Stimulated activated CD4-positive, alpha-beta T cell treated with anti-CD3 and anti-CD28 coated beads, Interleukin-2, amount 100 ng/mL, for 24 hours (primary cell): ENCODE measurements at places on chromosomes 2 and 18.

DNA sequence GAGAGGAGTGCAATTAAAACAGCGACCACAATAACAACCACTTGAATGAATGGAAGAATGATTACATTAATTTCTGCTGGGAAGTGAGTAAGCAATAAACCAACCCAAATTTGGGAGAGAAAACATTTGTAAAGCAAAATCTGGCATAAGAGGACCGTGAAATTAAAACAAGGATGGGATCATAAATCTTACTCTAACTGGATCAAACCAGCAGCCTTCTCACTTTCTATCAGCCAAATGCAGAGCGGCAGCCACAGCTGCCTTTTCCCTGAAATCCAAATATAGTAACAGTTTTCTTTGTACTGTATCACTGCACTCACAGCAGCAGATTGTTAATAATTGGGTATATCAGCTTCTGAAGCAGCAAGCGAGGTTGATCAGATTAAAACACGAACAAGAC lies 245.2 kb upstream of the REG3G start:
- DNase-seq = no peak

DNA sequence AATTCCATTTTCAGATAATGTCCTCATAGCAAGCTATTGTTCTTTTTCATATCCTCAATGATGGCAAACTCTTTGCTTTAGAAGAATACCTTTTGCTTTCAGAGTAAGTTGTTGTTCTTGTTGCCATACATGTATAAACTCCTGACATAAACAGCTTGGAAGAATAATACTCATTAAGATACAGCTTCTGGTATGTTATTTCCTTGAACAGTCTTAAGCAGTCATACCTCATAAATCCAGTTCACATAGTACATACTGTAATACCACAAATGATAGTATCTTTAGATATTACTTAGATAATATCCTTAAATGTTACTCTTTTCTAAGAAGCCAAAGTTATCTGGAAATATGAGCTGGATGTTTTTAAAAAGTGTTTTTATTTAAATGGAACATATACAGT lies 23.2 kb downstream of the METTL8 start:
- DNase-seq = no peak

DNA sequence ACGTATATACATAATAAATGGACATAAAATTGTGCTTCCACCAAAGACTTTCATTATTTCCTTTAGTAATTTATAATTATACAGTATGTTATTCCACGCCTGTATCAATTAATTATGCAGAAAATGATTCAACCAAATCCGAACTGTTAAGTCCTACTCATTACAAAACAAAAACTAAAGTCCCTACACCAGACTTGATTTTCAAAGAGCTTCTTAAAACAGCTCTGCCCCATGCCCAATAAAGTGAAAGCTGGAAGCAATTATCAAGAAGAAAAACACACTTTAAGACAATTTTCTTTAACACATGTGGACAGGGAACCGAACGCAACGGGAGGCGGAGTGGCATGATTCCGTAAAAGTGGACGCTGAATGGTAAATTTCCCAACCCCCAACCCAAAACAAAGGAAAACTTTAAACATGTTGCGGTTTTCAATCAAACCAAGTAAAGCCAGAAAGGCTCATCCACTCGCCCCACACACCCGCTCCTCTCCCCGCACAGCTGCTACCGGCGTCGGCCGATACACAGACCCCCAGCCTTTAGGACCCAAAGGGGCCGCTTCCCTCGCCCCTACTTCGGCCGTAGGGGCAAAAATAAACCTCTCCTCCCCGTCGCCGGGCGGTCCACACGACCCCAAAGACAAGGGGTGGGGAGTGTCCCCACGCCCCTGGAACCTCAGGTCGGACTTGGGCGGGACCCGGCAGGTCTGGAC lies 705 bp downstream of the YES1 start:
- no peak for DNase-seq

- DNase-seq = no peak
Measured at GRCh38 chr2:7096726-7097352, 179.6 kb downstream of the RNF144A start.

DNA sequence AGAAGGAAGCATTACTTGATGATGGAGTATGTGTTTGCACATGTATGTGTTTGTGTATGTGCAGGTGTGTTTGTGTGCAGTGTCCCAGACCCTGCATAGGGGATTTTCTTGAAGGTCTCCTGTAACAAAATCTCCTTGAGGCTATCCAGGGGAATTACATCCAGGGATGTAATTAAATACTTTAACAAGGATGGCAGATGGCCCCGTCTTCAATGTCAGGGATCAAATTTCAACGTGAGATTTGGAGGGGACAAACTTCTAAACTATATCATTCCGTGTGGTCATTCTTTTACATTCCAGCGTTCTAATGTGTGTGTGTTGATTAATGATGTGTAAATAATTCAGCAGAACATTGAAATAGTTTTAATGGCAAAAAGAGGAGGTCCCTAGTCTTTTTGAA lies 3.3 kb downstream of the UGT1A9 start:
- no peak for DNase-seq

DNA sequence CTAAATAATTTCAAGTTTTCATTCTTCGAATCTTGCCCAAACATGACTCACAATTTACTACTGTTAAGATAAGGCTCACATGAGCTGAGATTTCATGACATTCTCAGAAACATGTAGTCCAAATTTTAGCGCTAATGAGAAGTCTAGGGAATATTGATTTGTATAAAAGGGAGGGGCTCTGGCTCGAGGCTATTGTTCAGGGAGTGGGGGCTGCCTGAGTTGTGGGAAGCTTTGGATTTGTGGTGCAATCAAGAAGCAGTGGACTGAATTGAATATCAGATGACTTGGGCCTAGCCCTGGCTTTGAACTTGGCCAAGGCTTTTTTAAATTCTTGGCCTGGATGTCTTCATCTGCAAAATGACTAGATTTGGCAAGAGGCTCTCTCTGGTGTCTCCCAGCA lies 674.9 kb upstream of the FANCL start:
- no peak for DNase-seq

DNA sequence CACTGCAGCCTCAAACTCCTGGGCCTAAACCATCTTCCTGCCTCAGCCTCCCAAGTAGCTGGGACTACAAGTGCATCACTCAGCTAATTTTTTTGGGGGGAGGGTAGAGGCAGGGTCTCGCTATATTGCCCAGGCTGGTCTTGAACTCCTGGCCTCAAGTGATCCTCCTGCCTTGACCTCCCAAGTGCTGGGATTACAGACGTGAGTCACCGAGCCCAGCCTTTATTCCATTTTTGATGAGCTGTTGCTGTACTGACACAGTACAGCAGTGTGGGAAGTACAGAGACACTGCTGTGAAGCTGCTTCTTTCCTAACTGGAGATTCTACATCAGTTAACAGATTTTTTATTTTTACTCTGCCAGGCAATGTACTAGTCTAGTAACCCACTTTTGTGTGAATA lies 18.8 kb downstream of the PTRHD1 start:
- DNase-seq = no peak

- DNase-seq = no peak
Measured at GRCh38 chr2:65541773-65542172, 109.4 kb upstream of the SPRED2 start.

- peak; percentile 8 for DNase-seq
Measured at GRCh38 chr2:21118302-21118920, 5.4 kb upstream of the TDRD15 start.

- DNase-seq = no peak
Measured at GRCh38 chr2:136121204-136121910, 3.4 kb upstream of the CXCR4 start.

- no peak for DNase-seq
Measured at GRCh38 chr2:39666491-39667101, 879 bp downstream of the TMEM178A start.

DNA sequence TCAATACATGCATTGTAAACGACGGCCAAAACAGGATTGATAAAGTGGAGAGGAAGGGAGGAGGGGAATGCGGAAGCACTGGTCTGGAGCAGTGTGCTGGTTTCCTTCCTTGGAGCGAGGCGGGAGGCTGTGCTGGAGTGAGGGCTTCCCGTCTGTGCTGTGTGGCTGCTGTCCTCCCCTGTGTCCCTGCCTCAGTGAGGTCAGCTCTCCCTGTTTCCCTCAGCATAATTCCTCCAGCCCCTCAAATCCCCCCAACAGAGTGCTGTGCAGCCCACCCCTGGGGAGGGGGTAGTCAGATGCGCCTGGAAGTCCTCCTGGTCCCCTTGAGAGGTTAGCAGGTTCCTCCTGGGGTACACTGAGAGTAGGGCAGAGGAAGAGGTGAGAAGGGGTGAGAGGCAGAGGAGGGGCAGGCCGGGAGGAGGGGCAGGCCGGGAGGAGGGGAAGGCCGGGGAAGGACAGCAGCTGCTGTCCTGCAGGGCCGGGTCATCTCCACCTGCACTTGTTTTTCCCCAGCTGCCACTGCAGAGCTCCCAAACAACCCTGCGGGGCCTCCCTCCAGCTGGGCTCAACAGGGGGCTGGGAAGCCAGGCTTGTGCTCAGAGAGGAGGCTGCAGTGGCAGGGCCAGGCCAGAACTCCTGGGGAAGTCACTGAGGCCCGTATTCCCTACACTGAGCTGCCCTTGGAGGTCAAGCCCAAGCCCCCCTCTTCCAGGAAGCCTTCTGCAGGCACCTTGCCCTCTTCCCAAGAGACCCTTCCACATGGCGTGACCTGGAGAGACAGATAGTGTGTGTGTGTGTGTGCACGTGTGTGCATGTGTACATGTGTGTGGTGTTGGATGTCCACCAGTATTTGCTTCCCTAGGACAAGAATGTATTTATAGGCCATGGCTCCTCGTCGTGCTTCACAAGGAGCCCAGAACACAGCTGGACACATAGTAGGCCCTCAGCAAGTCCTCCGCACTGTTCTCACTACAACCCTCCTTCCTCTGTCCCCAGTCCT lies 13.2 kb upstream of the ATP6V1B1 start:
- no peak for DNase-seq

DNA sequence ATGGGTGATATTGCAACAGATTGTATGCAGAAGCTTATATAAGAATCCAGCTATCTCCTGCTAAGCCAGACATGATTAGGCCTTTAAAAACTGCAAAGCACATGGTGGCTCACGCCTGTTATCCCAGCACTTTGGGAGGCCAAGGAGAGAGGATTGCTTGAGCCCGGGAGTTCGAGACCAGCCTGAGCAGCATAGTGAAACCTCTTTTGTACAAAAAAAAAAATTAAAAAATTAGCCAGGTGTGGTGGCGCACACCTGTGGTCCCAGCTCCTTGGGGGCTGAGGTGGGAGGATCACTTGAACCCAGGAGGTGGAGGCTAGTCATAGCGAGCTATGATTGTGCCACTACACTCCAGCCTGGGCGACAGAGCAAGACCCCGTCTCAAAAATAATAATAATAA lies 204.6 kb downstream of the TNS1 start:
- DNase-seq = no peak

GRCh38 chr2:173884025-173884802 lies 81.0 kb downstream of the SP3 start:
- peak; percentile 29 for DNase-seq

DNA sequence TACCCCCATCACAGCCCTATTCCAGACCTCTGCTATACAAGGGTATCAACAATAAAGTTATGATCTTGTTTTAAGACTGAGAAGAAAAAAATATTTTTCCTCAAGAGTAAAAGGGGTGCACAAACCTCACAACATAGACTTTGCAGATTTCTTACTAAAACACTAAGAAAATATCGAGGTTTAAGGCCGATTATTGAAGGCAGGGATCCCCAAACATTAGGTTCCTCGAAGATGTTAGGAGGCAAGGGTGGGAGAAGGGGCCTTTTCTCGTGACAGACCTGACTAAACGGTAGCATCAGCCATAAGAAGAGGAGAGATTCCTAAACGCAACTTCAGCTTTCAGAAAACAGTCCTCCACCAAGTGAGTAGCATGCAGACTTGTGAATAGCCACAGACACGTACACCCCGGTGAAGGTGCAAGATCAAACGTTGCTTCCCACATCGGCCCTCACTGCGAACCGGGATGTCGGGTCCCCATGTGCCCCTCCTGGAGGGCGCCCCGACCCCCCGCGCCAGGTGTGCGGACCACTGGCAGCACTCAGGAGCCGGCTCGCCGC lies 678 bp downstream of the PIAS2 start:
- peak; percentile 46 for DNase-seq
